CD4-positive, alpha-beta T cell treated with Interleukin-17A for 4 hours (primary cell): ENCODE measurements at places on chromosomes 2 and 18.

- no peak for DNase-seq
These were observed 40.6 kb downstream of the MOB4 start for GRCh38 chr2:197556456-197556855.

DNA sequence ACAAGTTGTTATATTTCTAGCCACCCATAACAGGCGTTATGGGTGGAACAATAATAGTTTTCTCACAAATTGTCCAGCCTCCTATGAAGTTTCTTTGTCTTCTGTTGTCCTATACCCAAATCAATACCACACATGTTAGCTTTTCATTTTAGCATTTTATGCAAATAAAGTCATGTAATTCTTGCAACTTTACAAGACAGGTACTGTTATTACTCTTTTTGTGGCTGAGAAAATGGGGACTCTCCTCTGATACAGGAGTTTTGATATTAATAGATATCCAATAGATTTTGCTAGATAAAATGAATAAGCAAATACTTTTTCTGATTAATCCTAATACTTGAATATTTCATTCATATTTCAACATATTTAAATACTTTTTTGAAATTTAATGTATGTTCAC is 151.0 kb downstream of the PMAIP1 start:
- no peak for DNase-seq

DNA sequence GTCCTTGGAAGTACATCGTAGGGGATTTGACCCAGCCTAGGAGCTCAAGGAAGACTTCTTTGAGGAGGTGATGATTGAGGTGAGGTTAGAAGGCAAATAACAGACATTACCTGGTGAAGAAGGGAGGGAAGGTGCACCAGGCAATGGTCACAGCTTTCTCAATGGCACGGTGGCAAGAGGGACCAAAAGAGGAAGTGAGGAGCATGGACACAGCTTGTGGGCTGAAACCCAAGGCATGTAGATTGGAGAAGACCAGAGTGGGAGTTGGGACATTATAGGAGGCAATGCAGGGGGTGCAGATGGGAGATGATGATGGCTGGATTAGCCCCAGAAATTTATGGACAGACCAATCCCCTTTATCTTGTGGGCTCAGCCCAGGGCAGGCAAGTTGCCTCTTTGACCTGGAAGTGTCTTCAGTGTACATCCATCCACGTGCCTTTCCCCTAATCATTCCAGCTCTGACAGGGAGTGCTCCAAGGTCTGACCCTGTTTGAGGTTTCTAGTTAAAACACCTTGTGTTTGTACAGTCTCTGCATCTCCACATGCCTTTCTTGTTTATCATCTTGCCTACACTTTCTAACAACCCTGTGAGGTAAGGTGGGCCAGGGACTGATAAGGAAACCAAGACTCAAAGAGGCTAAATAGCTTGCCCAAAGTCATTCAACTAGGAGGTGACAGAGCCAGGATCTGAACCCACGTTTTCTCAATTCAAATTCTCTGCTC is 59.1 kb downstream of the NRP2 start:
- no peak for DNase-seq

DNA sequence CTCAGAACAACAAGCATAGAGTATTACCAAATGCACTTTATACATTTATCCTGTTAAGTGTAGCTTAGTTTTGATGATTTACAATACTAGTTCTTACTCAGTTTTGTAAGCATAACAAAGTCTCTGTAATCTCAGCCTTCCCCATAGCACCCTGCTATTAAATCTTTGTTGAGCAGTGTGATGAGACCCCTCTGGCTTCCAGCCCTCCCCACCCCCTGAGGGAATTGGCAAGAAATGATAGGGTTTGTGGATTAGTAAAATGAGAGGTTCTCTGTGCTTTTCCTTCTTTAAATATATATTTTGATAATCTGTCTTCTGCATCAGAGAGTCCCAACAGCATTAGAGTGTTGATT is 37.2 kb downstream of the ZNF521 start:
- no peak for DNase-seq

- no peak for DNase-seq
These were observed 19.5 kb downstream of the ARHGAP15 start for GRCh38 chr2:143148757-143149156.

GRCh38 chr2:73776381-73776780 is 3.5 kb downstream of the DUSP11 start:
- DNase-seq = no peak

- DNase-seq = no peak
These were observed 3.8 kb upstream of the ANKRD23 start for GRCh38 chr2:96847586-96847985.
